ENCODE measurements at places on chromosomes 12 and 14. TPM values are rescaled to one million over a fixed set of nuclear protein-coding genes. Genes with fewer than 3 reads are reported as not detected.

GRCh38 chr12:7399089-7399488 is 44.9 kb downstream of the CD163L1 start:
- no peak for DNase-seq

FGF23 gene
- total RNA-seq = not detected

DNA sequence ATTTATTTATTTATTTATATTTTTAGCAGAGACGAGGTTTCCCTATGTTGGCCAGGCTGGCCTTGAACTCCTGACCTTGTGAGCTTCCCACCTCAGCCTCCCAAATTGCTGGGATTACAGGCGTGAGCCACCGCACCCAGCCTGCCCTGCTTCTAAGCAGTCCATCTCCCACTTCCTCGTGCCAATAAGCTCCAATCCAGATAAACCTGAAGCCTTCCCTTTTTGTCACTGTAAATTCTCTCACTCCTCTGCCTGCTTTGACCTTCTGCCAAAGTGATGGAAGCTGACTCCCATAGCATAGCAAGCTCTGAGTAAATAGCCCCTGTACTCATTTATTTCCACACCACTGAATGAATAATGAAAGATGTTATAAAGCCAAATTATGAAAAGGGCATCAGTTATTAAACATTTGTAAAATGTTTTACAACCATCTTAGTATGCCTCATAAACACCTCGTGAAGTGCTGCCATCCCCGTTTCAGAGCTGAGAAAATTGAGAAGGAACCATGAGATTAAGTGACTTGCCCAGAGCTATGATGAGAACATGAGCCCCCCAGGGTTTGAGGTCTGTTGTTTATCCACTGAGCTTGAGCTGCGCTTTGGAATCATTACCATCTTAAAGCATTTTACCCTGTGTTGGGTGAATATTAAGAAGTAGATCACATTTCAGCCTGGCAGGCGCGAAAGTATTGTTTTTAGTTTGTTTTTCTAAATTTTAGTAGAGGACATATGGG is 30.4 kb downstream of the MANSC1 start:
- no peak for DNase-seq

DNA sequence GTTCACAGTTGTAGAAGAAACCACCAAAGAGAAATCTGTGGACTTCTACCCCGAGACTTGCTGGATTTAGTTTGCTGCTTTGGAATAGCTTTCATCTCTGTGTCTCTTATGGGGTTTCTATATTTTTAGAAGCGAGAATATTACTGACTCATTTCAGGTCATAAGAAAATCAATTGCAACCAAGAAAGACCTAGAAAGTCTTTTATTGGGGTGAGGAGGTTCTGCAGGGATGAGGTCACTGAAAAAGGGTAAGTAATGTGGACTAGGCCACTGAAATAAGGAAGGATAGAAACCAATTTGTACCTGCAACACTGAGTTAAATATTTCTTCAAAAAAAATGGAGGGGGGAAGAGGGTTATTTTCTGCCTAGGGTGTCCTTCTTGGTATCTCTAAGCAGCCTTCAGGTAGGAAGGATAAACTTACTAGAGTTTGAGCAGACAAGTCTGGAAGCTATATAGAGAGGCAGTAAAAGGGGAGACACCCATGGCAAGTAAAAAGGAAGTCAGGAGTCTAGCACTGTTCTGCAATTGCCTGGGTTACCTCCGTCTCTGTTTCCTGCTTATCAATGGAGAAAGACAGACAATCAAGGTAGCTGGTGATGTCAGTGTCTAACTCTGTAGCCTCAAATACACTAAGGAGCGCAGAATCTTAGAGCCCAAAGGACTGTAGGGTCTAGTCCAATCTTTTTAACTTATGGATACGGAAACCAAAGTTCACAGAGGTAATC is 19.6 kb upstream of the KERA start:
- no peak for DNase-seq

IL26 gene
- total RNA-seq = not detected

DNA sequence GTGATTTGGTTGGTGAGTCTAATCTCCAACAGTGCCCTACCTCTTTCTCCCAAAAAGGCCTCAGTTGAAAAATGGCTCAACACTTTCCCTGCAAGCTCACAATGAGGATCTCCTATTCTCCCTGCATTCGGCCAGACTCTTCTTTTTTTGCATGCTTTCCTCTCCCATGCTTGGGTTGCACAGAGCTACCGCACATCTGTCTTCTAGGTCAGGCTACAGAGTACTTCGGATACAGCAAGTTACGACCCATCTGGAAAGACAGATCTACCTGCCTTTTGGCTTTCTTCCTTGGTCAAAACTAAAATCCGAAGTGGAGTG is 305 bp upstream of the SLC16A7 start:
- no peak for DNase-seq

All from glutamatergic neuron (in vitro differentiated cells).